Ecto neural progenitor cell (in vitro differentiated cells): ENCODE measurements at places on chromosomes 3 and 15.

- DNase-seq = no peak
These were observed 2.7 kb downstream of the TATDN2 start for GRCh38 chr3:10251006-10251405.

GRCh38 chr3:58857402-58857801, 190.8 kb upstream of the FAM3D start:
- no peak for DNase-seq

GRCh38 chr15:68464448-68465090, 32.6 kb upstream of the ITGA11 start:
- DNase-seq = no peak

DNA sequence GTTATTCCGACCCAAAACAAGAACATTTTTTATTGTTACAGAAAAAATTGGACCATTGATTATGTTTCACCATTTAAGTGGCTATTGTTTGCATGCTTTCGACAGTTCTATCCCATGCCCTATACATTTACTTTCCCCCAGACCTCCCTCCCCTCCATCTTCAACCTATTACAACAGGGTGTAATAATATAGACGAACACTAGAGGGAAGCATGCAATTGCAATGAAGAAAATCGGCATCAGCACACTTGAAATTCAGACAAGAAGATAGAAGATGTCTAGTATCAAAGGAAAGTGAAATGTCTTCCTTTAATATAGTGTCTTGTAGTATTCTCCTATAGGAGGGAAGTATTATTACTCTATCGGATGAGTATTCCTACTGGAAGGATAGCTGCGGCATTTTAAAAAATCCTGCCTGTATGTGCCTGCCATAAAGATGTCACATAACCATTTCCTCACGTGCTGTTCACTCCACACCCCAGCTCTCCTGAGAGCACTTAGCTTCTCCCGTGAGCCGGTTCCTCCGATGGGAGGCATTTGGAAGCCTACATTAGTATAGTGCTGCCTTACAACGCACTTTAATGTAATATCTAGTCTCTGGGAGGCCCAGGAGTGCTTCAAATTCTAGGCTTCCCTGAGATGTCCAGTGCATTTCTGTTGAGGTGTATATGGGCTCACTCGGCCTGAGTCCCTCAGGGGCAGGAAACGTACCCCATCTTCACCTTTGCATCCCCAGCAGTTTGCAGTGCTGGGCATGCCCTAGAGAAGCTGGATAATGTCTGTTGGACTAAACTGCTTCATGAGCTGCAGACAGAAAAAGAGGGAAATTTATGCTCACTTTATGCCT, 17.8 kb upstream of the ERICH6 start:
- DNase-seq = no peak

GRCh38 chr3:120031561-120031960, 62.7 kb downstream of the GSK3B start:
- no peak for DNase-seq

DNA sequence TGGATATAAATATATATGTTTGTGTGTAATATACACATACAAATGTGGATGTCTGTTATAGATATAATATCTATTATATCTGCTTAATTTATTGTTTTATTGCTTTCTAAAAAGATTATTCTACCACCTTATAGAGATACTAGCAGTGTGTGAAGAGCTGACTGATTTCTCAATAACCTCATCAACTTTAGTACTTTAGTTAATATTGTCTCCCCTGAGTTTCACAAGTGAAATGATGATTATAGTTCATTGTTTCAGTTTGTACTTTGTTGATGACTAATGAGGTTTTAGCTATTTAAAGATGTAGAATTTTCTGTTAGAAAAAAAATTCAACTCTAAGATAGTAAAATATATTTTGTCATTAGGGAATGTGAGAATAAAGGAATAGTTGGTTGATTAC, 11.4 kb downstream of the RSRC1 start:
- no peak for DNase-seq

DNA sequence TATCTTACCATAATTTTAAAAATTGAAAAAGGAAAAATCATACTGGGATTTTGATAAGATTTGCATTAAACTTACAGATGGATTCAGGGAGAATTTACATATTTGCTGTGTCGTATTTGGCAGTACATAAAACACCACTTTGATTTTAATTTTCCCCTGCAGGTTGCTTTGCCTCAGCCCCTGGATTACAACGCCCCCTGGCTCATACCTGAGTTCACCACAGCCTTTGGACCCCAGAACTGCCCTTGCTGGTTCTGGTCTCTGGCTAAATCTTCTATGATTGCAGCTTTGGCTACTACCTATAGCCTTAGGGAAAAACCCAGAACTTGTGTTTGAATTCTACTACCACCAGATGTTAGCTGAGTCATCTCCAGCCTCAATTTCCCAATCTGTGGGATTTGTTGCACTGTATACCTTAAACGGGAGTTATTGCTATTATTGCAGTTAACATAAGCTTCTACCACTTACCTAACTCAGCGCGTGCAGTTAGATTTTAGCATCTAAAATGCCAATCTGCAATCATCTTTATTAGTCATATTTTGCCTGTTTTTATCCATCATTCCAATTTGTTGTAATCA, 315.7 kb upstream of the GADL1 start:
- no peak for DNase-seq
